ENCODE measurements at places on chromosomes 13 and 19.

- no peak for DNase-seq
Measured at GRCh38 chr13:112838842-112839117, 130.2 kb upstream of the MCF2L start.

- DNase-seq: no peak
Measured at GRCh38 chr19:17648097-17648660, 40.0 kb downstream of the UNC13A start.

DNA sequence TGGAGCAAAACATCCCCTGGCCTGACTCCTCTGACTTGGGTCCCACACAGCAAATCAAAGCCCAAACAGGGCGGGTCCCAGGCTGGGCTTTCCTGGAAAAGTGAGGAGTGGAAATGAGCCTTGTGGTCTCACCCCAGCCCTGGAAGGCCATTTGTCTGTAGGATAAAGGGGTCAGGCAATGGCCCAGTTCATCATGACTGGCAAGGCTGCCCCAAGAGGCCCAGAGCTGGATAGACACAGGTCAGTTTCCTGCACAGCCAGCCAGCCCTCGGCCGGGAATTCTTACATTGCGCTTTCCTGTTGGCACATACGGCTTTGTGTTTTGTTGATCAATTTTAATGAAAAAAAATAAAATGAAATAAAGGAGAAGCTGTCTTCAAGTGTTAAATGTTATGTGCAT lies 174.3 kb downstream of the TSHZ3 start:
- DNase-seq: no peak

- no peak for DNase-seq
Measured at GRCh38 chr19:15180451-15181390, 20.1 kb downstream of the NOTCH3 start.

- no peak for DNase-seq
Measured at GRCh38 chr13:48594096-48594815, 59.5 kb upstream of the CYSLTR2 start.

DNA sequence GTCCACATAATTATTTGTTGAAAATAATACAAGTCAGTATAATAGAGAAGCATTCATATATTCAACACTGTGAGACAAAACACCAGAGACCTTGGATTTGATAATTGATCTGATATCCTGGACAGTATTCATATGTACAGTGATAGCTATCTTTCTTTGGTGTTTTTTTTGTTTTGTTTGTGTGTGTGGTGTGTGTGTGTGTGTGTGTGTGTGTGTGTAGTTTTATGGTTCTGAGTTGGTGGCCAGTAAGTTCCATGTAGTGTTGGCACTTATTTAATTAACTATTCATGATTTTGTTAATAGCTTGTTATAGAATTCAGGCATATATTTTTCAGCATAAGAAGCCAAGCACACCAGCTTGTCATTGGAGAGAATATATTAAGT lies 1.6 kb upstream of the ANGPTL6 start:
- no peak for DNase-seq

GRCh38 chr19:16377521-16377920 lies 52.9 kb downstream of the KLF2 start:
- no peak for DNase-seq

DNA sequence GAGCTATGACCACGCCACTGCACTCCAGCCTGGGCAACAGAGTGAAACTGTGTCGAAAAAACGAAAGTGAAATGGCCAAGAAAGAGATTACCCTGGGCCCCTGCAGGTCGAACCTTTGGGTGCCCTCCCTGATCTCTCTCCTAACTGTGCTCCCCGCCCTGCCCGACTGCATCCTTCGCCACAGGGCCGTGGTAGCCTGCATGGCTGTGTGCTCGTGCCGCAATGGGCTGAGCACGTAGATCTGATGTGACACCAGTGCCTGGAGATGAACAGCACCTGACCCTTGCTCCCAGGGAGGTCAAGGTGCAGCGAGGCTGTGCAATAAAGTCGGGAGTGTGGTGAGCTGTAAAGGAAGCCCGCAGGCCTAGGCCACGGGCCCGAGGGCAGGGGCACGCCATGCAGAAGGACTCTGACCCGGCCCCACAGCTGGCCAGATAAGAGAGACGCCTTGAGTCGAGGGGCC lies 60.2 kb downstream of the PEX11G start:
- no peak for DNase-seq

GRCh38 chr13:21723807-21724505 lies 53.1 kb downstream of the FGF9 start:
- DNase-seq: no peak

DNA sequence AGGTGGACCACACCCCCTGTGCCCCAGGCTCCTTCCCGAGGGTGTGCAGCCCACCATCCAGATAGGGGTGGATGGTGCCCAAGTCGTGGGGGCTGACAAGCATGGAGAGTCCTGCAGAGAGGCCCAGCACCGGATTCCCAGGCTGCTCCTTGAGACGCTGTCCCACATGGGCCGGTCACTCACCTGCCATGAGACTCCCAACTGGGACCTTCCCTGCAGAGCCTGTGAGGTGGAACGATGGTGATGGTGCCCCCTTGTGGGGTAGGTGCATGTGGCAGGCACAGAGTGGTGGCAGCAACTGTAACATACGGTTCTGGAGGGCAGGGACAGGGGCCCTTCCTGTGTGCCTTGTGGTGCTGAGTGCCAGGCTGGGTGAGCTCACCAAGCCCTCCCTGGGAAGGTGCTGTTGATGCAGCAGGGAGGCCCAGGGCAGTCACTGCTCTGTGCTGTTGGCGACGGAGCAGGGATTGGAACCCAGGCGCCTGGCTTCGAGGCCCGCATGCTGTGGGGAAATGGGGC lies 33.1 kb downstream of the PPP1R37 start:
- peak; percentile 96 for DNase-seq

DNA sequence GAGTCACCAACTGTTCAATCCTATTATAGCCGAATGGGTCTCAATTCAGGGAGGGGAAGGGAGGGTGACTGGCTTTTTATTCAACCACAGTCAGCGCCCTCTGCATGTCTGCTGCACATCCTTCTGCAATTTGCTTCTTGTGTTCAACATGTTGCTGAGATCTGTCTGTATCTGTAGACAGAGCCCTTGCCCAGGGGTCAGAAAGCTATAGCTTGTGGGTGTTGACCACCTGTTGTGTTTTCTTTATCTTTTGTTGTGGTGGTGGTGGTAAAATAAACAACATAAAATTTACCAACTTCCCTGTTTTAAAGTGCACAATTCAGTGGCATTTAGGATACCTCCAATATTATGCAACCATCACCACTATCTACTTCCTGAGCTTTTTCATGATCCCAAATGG lies 12.2 kb downstream of the PPP1R12C start:
- DNase-seq: no peak

GRCh38 chr13:72199640-72200039 lies 332.6 kb upstream of the DACH1 start:
- DNase-seq: no peak

DNA sequence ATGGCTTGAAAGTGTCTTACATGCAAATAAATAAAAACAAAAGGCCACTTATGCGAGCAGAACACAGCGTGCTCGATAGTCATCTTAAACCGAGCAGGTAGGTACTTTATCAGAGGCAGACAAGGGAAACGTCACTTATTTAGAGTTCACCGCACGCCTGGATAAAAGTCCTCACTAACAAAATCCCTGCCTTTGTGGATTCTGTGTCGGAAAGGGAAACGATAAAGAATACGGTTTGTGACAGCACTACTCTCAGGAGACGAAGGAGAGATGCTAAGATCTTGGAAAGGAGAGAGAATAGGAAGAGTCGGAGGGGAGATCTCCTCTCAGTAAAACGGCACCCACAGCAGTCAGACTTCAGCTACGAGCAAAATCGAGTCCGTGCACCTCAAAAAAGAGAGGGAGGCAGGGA lies 581 bp downstream of the RCBTB1 start:
- DNase-seq: no peak

- DNase-seq: no peak
Measured at GRCh38 chr19:38049105-38049649, 142.2 kb downstream of the SIPA1L3 start.

- DNase-seq: no peak
Measured at GRCh38 chr19:584240-585001, 5.3 kb upstream of the HCN2 start.

- DNase-seq: no peak
Measured at GRCh38 chr13:97621631-97622030, 187.7 kb downstream of the RAP2A start.

- no peak for DNase-seq
Measured at GRCh38 chr19:55432241-55432959, 10.7 kb downstream of the SHISA7 start.

DNA sequence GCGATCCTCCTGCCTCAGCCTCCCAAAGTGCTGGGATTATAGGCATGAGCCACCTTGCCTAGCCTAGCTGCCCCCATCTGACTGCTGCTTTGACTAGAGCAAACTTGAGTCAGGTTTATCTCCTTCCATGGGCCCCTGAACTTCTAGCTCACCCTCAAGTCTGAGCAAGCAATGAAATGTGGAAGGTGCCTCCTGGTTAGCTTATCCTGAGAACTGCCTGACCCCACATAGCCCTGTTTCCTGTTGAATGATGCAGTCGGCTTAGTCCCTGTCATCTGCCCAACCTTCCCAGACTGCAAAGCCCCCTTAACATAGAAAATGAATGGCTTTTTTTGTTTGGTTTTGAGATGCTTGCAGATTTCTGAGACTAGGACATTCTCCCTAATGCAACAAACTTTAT lies 8.9 kb upstream of the TMEM160 start:
- no peak for DNase-seq

GRCh38 chr13:72805676-72806346 lies 23.9 kb downstream of the PIBF1 start:
- DNase-seq: no peak
